ENCODE measurements at places on chromosomes 3 and 15. TPM values are rescaled to one million over a fixed set of nuclear protein-coding genes. Genes with fewer than 3 reads are reported as not detected.

GRCh38 chr15:83100097-83100646, 7.3 kb upstream of the TM6SF1 start:
- H3K4me3 ChIP-seq: no peak overlapping the region
- DNase-seq: no peak
- no peaks in the 10 kb centered on the region for H3K36me3 ChIP-seq
- H3K27ac ChIP-seq: no peak overlapping the region

DNA sequence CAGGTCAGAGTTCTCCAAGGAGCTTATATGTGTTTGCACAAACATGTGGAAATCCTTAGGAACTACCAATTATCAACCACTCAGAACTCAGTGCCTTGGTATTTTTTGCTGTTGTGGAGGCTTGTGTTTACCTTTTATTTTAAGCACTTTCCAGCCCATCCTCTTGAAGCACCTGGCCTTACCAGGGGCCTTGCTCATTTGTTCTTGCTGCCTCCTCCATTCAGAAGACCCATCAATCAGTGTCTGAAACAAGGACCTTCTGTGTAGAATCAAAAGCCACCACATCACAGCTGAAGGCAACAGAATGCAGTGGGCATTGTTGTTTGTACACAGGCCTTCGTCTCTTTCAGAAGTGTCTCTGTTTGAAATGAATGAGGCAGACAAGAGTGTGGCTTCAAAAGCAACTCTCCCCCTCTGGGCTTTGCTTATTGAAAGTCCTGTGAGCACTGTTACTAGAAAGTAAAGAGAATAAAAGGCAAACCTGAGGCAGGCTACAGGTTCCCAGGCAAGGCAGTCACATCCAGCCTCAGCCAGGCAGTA, 24.5 kb upstream of the LIPC start:
- H3K4me3 ChIP-seq: no peak overlapping the region
- DNase-seq: no peak
- H3K27me3 ChIP-seq: no peaks in the 10 kb centered on the region
- H3K27ac ChIP-seq: no peak overlapping the region
- no peaks in the 10 kb centered on the region for H3K36me3 ChIP-seq
- H3K4me1 ChIP-seq: peaks cover 2% of the 10 kb centered on the region

DNA sequence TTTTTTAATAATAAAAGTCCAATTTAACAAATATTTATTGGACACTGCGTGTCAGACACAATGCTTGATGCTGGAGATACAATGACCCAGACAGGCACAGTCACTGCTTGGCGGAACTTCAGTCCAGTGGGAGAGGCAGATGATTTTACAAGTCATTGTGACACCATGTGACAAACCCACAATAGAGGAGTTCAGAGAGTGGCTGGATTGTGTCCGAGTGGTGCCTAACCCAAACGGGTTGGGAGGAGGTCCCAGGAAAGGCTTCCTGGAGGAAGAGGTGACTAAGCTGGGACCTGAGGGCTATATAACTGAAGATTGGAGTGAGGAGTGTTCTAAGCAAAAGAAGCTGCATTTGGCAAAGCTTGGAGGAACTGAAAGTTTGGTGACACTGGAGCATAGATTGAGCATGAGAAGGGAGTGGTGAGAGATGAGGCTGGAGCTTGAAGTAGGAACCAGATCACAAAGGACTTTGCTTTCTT, 41.4 kb downstream of the CRTC3 start:
- H3K27ac ChIP-seq: no peak overlapping the region
- H3K36me3 ChIP-seq: no peaks in the 10 kb centered on the region
- no peak for DNase-seq

GRCh38 chr3:138899351-138899991, 47.5 kb downstream of the FOXL2 start:
- DNase-seq: no peak
- H3K27ac ChIP-seq: no peak overlapping the region
- no peak overlapping the region for H3K4me3 ChIP-seq

- no peak overlapping the region for H3K27ac ChIP-seq
- no peak overlapping the region for H3K4me3 ChIP-seq
Observed at GRCh38 chr15:35616498-35617271, 70.7 kb upstream of the DPH6 start.

GRCh38 chr3:40996827-40997710, 202.2 kb upstream of the CTNNB1 start:
- H3K27ac ChIP-seq: no peak overlapping the region
- H3K36me3 ChIP-seq: no peaks in the 10 kb centered on the region
- H3K27me3 ChIP-seq: no peaks in the 10 kb centered on the region
- DNase-seq: no peak
- no peaks in the 10 kb centered on the region for H3K4me1 ChIP-seq

GRCh38 chr3:195065142-195065863, 205.7 kb downstream of the XXYLT1 start:
- no peak overlapping the region for H3K27ac ChIP-seq
- H3K27me3 ChIP-seq: no peaks in the 10 kb centered on the region
- DNase-seq: no peak
- H3K4me1 ChIP-seq: peaks cover 6% of the 10 kb centered on the region

DNA sequence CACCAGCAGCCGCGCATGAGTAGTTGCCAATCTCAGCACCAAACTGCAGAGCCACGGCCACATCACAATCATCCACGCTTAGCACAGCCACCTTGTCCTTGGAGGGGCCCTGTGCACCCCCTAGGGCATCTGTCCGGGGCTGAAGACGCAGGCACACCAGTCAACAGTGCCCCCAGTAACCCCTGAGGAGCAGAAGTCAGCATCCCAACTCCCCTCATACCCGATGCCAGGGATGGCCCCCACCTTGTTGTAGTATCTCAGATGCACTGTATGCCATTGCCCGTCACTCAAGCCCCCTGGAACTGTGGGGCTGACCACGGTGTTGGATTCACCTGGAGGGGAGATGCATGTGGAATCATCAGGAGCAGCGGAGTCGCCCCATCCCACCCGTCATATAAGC, 7.6 kb downstream of the CELSR3 start:
- H3K27ac ChIP-seq: no peak overlapping the region
- DNase-seq: no peak
- H3K4me3 ChIP-seq: no peak overlapping the region
- peaks cover 1% of the 10 kb centered on the region for H3K4me1 ChIP-seq
- no peaks in the 10 kb centered on the region for H3K36me3 ChIP-seq

DNA sequence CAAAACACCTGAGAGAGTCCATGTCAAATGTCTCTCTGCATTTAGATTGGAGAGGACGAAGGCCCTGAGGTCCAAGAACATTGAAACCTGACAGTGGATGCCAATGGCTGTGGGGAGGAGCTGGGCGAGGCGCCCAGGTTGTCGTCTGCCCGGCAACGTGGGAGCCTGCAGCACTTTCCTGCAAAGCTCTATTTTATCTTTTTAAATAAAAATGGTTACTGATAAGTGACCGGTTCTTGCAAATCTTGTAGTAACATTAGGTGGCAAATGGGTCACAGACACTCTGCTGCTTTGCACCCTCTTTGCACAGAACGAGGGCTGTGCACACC, 19.5 kb upstream of the FANCD2 start:
- H3K36me3 ChIP-seq: no peaks in the 10 kb centered on the region
- H3K27ac ChIP-seq: no peak overlapping the region
- peaks cover 19% of the 10 kb centered on the region for H3K4me1 ChIP-seq
- no peaks in the 10 kb centered on the region for H3K27me3 ChIP-seq

DNA sequence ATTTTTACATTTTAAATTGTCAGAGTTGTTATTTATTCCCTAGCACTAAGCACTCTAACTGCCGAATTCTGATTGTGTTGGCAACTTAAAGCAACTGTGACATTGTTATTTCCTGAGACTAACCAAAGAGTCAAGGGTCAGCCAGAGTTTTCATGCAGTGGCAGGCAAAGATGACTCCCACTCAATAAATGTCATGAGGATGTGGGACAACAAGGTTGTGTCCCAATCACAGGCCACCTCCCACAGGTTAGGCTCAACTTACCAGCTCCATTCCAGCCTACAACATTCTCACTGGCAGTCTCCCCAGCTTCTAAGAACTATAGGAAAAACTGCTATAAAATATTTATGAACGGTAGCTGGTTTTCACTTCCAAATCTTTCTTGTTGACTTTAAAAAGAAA, 80.1 kb downstream of the RSL24D1 start:
- no peak overlapping the region for H3K4me3 ChIP-seq
- no peaks in the 10 kb centered on the region for H3K27me3 ChIP-seq
- no peaks in the 10 kb centered on the region for H3K36me3 ChIP-seq
- no peaks in the 10 kb centered on the region for H3K4me1 ChIP-seq
- DNase-seq: no peak

GRCh38 chr15:64249406-64249805, 86.6 kb upstream of the PPIB start:
- no peak overlapping the region for H3K4me3 ChIP-seq
- H3K4me1 ChIP-seq: no peaks in the 10 kb centered on the region
- peak overlapping the region; percentile 1 for H3K27ac ChIP-seq
- no peak for DNase-seq
- no peaks in the 10 kb centered on the region for H3K36me3 ChIP-seq

- H3K27ac ChIP-seq: no peak overlapping the region
- H3K4me1 ChIP-seq: no peaks in the 10 kb centered on the region
- H3K4me3 ChIP-seq: no peak overlapping the region
- no peak for DNase-seq
Observed at GRCh38 chr3:5465183-5465582, 277.7 kb downstream of the EDEM1 start.

- DNase-seq: no peak
- no peak overlapping the region for H3K27ac ChIP-seq
- peaks cover 5% of the 10 kb centered on the region for H3K27me3 ChIP-seq
- no peaks in the 10 kb centered on the region for H3K4me1 ChIP-seq
- H3K36me3 ChIP-seq: no peaks in the 10 kb centered on the region
- no peak overlapping the region for H3K4me3 ChIP-seq
Observed at GRCh38 chr3:62414786-62415185, 41.4 kb upstream of the FEZF2 start.

- H3K27ac ChIP-seq: no peak overlapping the region
- H3K4me3 ChIP-seq: no peak overlapping the region
- no peaks in the 10 kb centered on the region for H3K27me3 ChIP-seq
- no peaks in the 10 kb centered on the region for H3K4me1 ChIP-seq
- no peaks in the 10 kb centered on the region for H3K36me3 ChIP-seq
Observed at GRCh38 chr15:48021336-48022086, 99.3 kb upstream of the SLC24A5 start.

- H3K4me3 ChIP-seq: no peak overlapping the region
- H3K4me1 ChIP-seq: peaks cover 19% of the 10 kb centered on the region
- peak overlapping the region; percentile 27 for H3K27ac ChIP-seq
- no peak for DNase-seq
- no peaks in the 10 kb centered on the region for H3K27me3 ChIP-seq
Observed at GRCh38 chr3:37942646-37943045, 47.9 kb upstream of the VILL start.

- peaks cover 8% of the 10 kb centered on the region for H3K4me1 ChIP-seq
- H3K36me3 ChIP-seq: no peaks in the 10 kb centered on the region
- H3K27ac ChIP-seq: no peak overlapping the region
- no peaks in the 10 kb centered on the region for H3K27me3 ChIP-seq
- no peak for DNase-seq
- no peak overlapping the region for H3K4me3 ChIP-seq
Observed at GRCh38 chr3:14440168-14440518, 37.7 kb downstream of the SLC6A6 start.

DNA sequence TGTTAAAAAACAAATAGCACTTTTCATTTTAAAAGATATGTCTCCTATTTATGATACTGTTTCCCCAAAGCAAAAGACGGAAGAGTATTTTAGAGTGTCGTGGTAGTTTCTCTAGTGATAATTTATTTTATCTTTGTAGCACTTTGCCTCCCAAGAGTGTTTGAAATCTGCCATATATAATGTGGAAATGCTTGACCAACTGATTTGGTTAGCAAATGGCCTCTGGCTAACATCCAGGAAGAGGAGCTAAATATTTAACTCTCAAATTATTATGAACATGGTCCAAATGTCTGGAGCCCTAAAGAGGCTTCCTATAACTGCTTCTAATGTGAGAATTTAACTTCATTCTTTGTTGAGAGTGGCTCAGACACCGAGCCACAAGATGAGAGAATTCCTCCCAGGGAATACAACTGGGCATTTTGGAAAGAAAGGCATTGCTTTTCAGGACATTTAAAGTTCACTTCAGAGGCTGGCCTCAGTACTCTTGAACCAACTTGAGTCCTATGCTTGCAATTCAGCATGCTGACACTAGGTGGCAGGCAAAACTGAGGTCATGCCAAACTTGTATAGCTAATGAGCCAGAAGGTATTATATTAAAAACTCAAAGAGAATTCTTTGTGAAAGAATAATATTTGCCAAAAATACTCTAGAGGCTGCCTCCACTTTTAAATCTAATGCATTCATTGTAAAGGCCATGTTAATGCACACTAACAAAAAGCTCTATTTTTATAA, 104.5 kb downstream of the RARB start:
- H3K36me3 ChIP-seq: no peaks in the 10 kb centered on the region
- H3K4me1 ChIP-seq: no peaks in the 10 kb centered on the region
- no peak overlapping the region for H3K27ac ChIP-seq
- no peak for DNase-seq

GRCh38 chr3:149375501-149376196, 1.8 kb downstream of the TM4SF1 start:
- peak overlapping the region; percentile 17 for H3K27ac ChIP-seq
- peaks cover 3% of the 10 kb centered on the region for H3K36me3 ChIP-seq
- H3K27me3 ChIP-seq: no peaks in the 10 kb centered on the region
- no peak overlapping the region for H3K4me3 ChIP-seq

DNA sequence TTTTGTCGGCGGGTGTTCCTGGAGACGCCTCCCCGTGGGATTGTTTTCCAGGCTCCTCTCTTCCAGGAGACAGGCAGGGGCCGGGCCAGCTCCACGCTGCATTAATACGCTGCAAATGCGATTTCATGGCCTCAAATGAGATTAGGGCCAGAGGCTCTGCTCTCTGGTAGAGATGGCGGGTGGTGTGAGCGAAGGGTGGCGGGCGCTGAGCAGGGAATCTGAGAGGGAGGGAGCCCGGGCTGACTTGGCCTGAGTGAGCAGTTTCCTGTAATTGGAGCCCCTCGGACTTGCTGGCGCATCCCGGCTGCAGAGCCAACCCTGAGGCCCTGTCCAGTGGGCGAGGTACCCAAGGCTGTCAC, 7.4 kb upstream of the CCDC33 start:
- H3K27ac ChIP-seq: no peak overlapping the region
- no peaks in the 10 kb centered on the region for H3K27me3 ChIP-seq
- no peak overlapping the region for H3K4me3 ChIP-seq
- no peaks in the 10 kb centered on the region for H3K4me1 ChIP-seq

- no peak overlapping the region for H3K27ac ChIP-seq
- no peak overlapping the region for H3K4me3 ChIP-seq
- H3K27me3 ChIP-seq: no peaks in the 10 kb centered on the region
- H3K4me1 ChIP-seq: no peaks in the 10 kb centered on the region
- DNase-seq: peak; percentile 48
- H3K36me3 ChIP-seq: no peaks in the 10 kb centered on the region
Observed at GRCh38 chr15:60634815-60635214, 155.9 kb upstream of the ICE2 start.

- H3K36me3 ChIP-seq: no peaks in the 10 kb centered on the region
- H3K27me3 ChIP-seq: no peaks in the 10 kb centered on the region
- DNase-seq: no peak
- H3K4me1 ChIP-seq: no peaks in the 10 kb centered on the region
Observed at GRCh38 chr3:148420242-148420641, 277.5 kb upstream of the AGTR1 start.

- H3K27ac ChIP-seq: no peak overlapping the region
- no peaks in the 10 kb centered on the region for H3K4me1 ChIP-seq
- H3K36me3 ChIP-seq: no peaks in the 10 kb centered on the region
- H3K4me3 ChIP-seq: no peak overlapping the region
Observed at GRCh38 chr15:49225572-49226281, 55.7 kb downstream of the GALK2 start.

GRCh38 chr15:40389824-40390595, 7.5 kb downstream of the KNSTRN start:
- H3K36me3 ChIP-seq: peaks cover 5% of the 10 kb centered on the region
- no peaks in the 10 kb centered on the region for H3K27me3 ChIP-seq
- H3K4me1 ChIP-seq: peaks cover 8% of the 10 kb centered on the region

Gene SOX2
- not detected for total RNA-seq

Gene NDUFAF3
- 75.6 TPM for total RNA-seq

Gene EPHB1
- total RNA-seq: 0.50 TPM

Gene UQCRC1
- total RNA-seq: 373 TPM
